ENCODE measurements at places on chromosomes 2 and 18. TPM values are rescaled to one million over a fixed set of nuclear protein-coding genes. Genes with fewer than 3 reads are reported as not detected.
A peak's percentile ranks its signal among the peaks of the same experiment; 100 is the strongest.

GRCh38 chr18:35715139-35715538, 133.6 kb downstream of the GALNT1 start:
- no peaks in the 10 kb centered on the region for H3K4me1 ChIP-seq
- no peaks in the 10 kb centered on the region for H3K27me3 ChIP-seq
- no peak overlapping the region for H3K27ac ChIP-seq
- no peaks in the 10 kb centered on the region for H3K36me3 ChIP-seq

GRCh38 chr18:59929621-59930295, 30.0 kb downstream of the PMAIP1 start:
- H3K4me3 ChIP-seq, result no peak overlapping the region
- no peaks in the 10 kb centered on the region for H3K36me3 ChIP-seq
- H3K4me1 ChIP-seq, result no peaks in the 10 kb centered on the region
- no peaks in the 10 kb centered on the region for H3K27me3 ChIP-seq
- H3K27ac ChIP-seq, result no peak overlapping the region

DNA sequence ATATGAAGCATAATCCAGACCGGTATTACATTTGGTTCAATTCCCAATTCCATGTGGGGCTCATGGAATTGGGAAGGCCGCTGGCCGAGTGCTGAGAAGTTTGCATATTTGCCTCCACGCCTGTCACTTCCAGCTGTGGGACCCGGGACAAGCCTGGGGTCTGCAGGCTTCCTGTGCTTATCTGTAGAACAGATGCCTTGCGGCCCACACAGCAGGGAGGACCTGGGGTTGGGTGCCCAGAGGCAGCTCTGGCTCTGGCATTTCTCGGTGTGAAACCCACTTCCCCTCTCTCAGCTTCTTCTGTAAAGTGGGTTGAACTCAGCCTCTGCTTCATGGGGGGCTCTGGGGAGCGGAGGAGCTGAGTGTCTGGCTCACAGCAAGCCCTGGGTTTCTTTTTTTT, 97.9 kb downstream of the SH3BP4 start:
- no peaks in the 10 kb centered on the region for H3K27me3 ChIP-seq
- H3K4me3 ChIP-seq, result no peak overlapping the region
- no peaks in the 10 kb centered on the region for H3K36me3 ChIP-seq
- no peak overlapping the region for H3K27ac ChIP-seq
- H3K4me1 ChIP-seq, result no peaks in the 10 kb centered on the region

DNA sequence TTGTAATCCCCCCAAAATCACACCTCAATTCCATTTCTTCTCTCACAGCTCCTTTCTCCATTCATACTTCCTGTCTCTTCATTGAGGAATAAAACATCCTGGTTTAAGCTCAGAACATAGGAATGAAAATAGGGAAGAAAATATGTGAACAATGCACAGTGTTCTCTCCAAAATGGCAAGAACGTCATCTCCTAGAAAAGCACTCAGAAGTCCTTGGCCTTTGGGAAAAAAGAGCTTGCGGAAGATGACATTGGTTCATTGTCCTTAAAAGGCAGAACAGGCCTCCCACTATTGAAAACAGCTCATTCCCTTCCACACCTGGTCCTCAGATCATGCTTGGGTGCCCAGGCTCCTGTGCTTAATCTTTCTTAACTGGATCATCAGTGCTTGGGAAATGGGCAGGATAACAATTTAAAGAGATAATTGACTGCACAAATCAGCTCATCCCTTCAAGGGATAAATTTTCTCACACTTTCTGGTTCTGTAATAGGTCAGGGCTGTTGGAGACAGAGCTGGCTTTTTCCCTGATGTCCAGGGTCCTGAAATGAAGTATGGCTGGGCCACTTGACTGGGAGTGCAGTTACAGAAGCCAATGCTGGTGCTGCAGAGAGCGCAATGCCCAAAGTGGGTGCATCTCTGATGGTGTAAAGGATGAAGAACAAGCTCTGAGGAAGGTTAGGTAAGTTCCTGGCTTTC, 69.2 kb downstream of the MARCHF4 start:
- H3K36me3 ChIP-seq, result no peaks in the 10 kb centered on the region
- H3K27me3 ChIP-seq, result peaks cover 4% of the 10 kb centered on the region
- H3K27ac ChIP-seq, result no peak overlapping the region
- H3K4me1 ChIP-seq, result no peaks in the 10 kb centered on the region
- DNase-seq, result no peak

- H3K4me3 ChIP-seq, result no peak overlapping the region
- no peaks in the 10 kb centered on the region for H3K27me3 ChIP-seq
- no peak overlapping the region for H3K27ac ChIP-seq
- no peaks in the 10 kb centered on the region for H3K4me1 ChIP-seq
- no peak for DNase-seq
Observed at GRCh38 chr2:58341047-58341446, 99.9 kb upstream of the FANCL start.

DNA sequence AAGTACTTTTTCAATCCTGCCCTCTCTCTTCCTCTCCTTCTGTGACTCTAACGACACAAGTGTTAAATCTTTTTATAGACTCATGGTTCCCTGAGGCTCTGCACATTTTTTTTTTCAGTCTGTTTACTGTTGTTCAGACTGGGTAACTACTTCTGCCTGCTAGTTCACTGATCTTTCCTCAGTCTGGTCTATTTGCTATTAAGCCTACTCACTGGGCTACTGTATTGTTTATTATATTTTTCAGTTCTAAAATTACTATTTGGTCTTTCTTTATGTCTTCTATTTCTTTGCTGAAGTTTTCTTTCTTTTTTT, 21.3 kb downstream of the PPP3R1 start:
- H3K27me3 ChIP-seq, result no peaks in the 10 kb centered on the region
- peaks cover 3% of the 10 kb centered on the region for H3K36me3 ChIP-seq
- peak overlapping the region; percentile 11 for H3K4me3 ChIP-seq

- DNase-seq, result no peak
- H3K27me3 ChIP-seq, result peaks cover 4% of the 10 kb centered on the region
- H3K36me3 ChIP-seq, result peaks cover 27% of the 10 kb centered on the region
- no peak overlapping the region for H3K4me3 ChIP-seq
- H3K4me1 ChIP-seq, result peaks cover 9% of the 10 kb centered on the region
Observed at GRCh38 chr2:230823264-230823964, 41.3 kb upstream of the ITM2C start.

DNA sequence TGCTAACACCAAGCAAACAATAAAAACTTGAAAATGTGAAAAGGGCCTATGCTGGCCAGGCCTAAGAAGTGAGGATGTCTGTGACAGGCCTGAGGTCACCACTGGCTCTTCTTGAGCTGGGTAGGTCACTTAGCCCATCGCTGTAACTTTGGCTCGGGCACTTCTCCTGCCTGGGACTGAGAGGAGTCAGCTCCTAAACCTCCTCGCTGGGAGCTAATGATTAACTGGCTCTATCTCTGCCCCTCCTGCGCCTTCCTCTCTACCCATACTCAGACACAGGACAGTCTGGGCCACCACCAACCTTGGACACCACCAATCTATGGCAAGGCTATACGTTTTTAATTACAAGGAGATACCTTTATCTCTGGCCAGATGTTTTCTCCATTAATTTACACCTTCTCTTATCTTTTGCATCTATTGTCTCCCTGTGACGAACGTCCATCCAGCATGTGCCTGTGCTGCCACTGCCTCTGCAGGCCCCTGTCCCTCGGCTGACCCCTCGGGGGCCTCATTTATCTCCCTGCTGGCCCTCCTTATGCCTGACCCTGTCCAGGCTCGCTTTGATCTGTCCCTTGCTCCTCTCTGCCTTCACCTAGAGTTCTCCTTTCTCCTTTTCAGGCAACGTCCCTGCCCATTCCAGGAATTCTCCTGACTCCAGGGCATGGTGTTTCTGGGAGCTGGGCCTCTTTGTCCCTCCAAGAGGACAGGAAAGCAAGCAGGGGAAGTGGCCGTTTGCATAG, 149.1 kb upstream of the GATA6 start:
- no peak for DNase-seq
- H3K27ac ChIP-seq, result no peak overlapping the region
- no peaks in the 10 kb centered on the region for H3K36me3 ChIP-seq
- no peaks in the 10 kb centered on the region for H3K27me3 ChIP-seq

DNA sequence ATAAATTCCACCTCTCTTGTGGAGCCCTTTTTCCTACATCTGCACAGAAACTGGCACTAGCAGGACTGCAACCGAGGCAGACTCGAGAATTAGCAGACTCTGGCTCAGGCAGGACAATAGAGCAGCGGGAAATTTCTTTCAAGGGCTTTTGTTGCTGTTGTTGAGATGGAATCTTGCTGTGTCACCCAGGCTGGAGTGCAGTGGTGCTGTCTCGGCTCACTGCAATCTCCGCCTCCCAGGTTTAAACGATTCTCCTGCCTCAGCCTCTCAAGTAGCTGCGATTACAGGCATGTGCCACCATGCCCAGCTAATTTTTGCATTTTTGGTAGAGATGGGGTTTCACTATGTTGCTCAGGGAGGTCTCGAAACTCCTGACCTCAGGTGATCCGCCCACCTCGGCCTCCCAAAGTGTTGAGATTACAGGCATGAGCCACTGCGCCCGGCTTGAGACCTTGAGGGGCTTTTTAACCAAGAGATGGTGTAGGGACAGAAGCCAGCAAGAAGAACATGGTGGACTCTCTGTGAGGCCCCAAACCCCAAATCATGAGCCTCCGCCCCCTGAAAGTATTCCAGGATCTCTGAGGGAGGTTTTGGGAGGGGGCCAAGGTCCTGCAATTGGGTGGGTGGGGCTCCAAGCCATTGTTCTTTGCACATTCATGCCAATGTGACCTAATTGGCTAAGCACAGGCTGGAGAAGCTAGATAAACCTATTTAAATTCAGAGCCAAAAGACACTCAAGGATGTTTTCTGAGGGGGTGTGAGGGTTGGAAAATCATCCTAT, 68.4 kb upstream of the MSH2 start:
- no peak overlapping the region for H3K4me3 ChIP-seq
- no peaks in the 10 kb centered on the region for H3K4me1 ChIP-seq
- peaks cover 1% of the 10 kb centered on the region for H3K27me3 ChIP-seq
- no peak for DNase-seq
- H3K27ac ChIP-seq, result no peak overlapping the region
- H3K36me3 ChIP-seq, result no peaks in the 10 kb centered on the region

DNA sequence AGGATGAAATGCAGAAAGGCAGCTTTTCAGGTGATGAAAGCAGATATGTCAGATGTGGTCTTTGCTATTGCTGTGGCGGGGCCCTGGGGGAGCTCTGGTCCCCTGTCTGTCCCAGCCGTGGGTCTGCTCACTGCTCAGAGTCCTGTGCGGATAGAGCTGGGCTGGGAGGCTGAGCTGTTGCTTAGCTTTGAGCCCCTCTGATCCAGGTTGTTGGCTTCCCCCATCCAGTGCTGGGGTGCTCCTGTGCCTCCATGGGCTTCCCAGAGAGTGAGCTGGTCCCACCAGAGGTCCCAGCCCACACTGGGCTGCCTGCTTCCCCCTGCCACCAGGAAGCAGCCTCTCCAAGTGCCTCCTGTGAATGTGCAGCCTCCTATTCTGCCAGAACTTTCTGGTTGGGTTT, 55.4 kb downstream of the SH3RF3 start:
- H3K27ac ChIP-seq, result no peak overlapping the region
- no peaks in the 10 kb centered on the region for H3K27me3 ChIP-seq
- no peak overlapping the region for H3K4me3 ChIP-seq
- DNase-seq, result no peak
- no peaks in the 10 kb centered on the region for H3K4me1 ChIP-seq

DNA sequence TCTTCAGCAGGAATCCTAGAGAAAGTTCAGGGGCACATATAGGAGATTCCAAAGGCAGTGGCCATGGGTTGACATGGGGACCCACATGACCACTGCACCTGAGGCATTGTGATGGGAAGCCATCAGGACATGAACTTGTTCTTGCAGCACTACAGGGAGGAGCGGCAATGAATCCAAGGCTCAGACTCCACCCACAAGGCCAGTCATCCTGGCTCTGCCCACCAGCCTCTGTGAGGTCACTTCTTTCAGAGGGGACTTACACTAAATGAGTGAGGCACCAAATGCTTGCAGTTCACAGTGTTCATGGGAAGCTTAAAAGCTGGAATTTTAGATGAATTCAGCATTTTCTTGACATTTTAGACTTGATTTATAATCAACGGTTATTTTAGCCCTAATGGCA, 254.2 kb downstream of the SETBP1 start:
- H3K27ac ChIP-seq, result no peak overlapping the region
- H3K27me3 ChIP-seq, result no peaks in the 10 kb centered on the region
- no peaks in the 10 kb centered on the region for H3K36me3 ChIP-seq
- H3K4me3 ChIP-seq, result no peak overlapping the region

DNA sequence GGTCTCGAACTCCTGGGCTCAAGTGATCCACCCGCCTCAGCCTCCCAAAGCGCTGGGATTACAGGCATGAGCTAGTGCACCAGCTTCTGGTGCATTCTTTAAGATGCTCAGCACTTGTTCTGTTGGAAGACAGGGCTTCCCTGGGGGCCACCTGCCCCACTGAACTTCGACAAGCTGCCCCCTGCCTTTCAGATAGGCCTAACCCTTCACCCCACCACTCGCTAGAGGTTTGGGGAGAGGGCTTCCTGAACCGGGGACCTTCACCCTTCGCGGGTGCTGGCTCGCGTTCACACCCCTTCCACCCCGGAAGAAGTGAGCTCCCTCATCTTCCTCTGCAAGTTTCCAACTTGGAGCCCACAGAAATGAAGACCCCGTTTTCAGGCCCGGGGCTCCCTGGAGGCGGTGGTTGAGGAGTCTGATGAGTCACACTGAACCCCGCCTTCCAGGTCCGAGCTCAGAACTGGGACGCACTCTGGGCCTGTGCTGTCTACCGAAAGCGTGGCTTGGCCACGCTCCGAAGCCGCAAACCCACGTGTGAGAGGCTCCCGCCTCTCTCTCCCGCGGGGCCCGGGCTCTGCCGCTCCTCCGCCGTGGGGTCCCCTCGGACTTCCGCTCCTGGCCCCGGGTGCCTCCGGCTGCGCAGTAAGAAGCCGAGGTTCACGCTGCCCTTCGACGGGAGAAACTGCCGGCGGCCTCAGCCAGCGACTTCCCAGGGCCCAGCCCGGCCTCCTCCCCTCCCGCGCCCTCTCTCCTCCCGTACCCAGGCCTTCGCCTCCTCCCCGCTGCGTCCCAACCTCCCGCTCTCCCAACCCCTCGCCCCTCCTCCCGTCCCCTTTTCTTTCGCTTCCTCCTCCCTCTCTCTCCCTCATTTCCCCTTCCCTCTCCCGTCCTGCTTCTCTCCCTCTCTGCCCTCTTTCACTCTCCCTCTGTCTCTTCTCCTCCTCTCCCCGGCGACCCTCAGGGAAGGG, 47.5 kb upstream of the SP3 start:
- H3K4me3 ChIP-seq, result peak overlapping the region; percentile 32
- peaks cover 7% of the 10 kb centered on the region for H3K4me1 ChIP-seq
- peaks cover 8% of the 10 kb centered on the region for H3K27me3 ChIP-seq
- no peak overlapping the region for H3K27ac ChIP-seq
- no peaks in the 10 kb centered on the region for H3K36me3 ChIP-seq
- no peak for DNase-seq

The CCDC88A gene
- 19.1 TPM for total RNA-seq

The IGFBP2 gene
- total RNA-seq, result not detected

The LONRF2 gene
- total RNA-seq, result 0.42 TPM

The DSG1 gene
- total RNA-seq, result not detected

The CPLX4 gene
- total RNA-seq, result not detected

The DSG3 gene
- not detected for total RNA-seq

The TWIST2 gene
- total RNA-seq, result not detected

All from CD4-positive, CD25-positive, alpha-beta regulatory T cell (primary cell).